Stimulated activated effector memory CD8-positive, alpha-beta T cell treated with anti-CD3 and anti-CD28 coated beads, Interleukin-12 subunit alpha, Interleukin-12 subunit beta, amount 100 ng/mL, for 72 hours (primary cell): ENCODE measurements at places on chromosomes 11 and 22.

DNA sequence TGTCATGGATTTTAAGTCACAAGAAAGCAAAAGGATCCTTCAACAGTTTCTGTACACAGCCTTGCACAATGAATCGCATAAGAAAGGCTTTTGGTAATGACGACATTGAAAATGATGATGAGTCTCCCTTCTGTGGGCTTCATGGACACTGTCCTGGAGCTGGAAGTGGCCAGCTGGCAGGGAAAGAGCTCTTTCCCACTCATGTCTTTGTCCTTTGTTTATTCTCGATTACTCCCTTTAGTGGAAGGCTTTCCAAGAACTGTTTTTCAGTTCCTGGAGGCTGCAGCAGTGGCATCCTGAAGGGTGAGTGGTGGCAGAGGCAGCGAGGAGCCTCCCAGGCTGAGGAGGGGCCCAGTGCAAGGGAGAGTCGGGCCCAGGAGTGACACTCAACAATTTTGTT, 505.2 kb downstream of the NTM start:
- no peak for DNase-seq

DNA sequence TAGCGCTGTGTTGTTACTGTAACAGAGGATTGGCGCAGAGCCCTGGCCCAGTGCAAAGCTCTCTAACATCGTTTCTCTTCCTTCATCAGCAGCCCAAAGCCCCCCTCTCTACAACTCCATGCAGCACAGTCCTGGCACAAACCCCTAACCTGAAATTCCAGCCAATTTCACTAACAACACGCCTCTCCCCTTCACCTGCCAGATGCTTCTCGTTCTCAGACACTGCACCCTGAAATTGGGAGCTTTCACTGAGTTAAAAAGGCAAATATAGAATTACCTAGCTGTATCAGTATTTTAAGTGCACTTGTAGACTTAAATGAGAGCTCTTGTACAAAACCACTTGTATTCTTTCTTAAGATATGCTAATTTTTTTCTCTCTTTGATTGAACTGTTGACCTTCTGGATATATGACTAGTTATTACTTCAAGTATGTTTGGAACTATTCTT, 16.3 kb downstream of the GRAP2 start:
- no peak for DNase-seq

GRCh38 chr22:46280999-46281623, 13.3 kb downstream of the TTC38 start:
- DNase-seq, result no peak

- DNase-seq, result no peak
These were observed 179.1 kb upstream of the E2F8 start for GRCh38 chr11:19419808-19420207.

DNA sequence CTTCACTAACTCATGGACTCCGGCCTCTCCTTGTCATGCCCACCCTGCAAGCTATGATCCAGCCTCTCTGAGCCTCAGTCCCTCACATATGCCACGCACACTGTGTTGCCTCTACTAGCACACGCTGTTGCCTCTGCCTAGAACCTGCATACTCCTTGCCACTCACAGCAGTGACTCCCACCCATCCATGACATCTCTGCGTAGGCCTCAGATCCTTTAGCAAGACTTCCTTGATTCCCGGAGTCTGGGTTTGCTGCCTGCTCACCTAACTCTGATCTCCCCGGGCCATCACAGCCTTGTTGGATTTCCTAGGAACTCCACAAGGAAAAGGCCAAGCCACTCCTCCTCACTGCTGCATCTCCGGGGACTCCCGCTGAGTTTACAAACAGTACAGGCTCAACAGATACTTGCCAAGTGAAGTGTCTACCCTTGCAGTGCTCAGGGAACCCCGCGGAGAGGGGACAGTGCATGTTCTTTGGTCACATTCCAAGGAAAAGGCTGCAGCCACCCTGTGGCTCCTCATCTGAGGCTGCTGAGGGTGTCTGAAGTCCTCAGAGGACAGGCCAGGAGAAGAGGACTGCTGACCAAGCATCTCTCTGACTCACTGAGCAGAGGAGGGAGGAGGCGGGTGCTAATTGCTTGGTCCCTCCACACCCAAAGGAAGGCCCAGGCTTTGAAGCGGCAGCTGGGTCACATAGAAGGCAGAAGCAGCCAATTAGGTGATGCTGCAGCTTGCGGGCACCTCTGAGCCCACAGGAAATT, 42.4 kb upstream of the NAV2 start:
- no peak for DNase-seq

DNA sequence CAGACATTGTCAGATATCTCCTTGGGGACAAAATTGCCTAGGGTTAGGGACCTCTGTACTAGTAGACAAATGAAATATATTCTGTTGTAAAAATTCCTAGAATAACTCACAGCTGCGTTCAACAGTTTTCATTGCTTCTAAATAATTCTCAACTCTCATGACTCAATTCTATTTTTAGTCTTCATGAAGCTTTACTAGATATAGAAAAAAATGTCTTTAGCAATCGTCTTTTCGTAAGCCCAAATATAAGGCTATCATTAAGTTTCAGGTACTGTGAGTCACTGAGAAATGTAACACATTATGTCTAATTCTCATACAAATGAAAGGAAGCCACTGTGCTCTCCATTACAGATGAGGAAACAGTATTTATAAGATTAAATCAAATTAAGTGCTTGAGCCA, 6.4 kb downstream of the MMP12 start:
- DNase-seq, result no peak

DNA sequence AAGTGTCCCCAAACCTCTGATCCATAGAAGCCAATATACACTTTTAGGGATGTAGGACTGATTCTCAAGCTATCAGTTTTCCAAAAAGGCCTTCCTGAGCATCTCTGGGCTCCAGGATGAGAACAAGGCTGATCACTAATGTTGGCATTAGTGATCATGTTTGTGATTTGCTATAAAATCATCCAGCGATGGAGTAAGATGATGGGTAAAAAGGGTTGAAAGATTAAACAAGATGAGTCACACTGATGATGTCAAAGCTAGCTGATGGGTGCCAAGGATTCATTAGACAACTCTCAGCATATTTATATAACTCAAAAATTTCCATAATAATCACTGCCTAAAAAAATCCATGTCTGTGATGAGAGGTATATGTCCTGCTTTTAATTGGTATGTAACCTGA, 42.8 kb downstream of the ZNF280B start:
- no peak for DNase-seq

DNA sequence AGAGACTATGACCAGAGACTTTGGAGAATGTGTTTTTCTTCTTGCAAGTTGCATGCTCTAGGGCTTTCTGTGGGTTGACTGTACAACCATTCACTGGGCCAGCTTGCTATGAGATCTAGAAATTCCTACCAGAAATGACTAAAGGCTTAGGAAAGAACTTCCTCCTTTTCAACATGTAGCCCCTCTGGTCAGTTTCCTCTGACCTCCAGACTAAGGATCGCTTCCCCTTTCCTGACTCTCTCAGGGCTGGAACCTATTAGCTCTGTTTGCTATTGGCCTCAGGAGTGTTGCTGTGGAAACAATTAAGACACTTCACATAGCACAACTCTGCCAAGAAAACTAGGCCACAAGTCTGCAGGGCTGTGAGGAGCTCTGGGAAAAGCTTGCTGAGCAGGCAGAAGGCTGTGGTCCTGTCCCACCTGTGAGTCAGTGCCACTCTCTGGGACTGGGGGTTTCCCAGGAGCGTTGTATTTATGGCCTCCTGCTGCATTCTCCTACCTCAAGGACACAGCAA, 10.7 kb downstream of the CRY2 start:
- no peak for DNase-seq

GRCh38 chr11:16977136-16977993, 36.8 kb downstream of the PLEKHA7 start:
- no peak for DNase-seq

GRCh38 chr22:49687333-49687732, 140.3 kb downstream of the BRD1 start:
- no peak for DNase-seq

DNA sequence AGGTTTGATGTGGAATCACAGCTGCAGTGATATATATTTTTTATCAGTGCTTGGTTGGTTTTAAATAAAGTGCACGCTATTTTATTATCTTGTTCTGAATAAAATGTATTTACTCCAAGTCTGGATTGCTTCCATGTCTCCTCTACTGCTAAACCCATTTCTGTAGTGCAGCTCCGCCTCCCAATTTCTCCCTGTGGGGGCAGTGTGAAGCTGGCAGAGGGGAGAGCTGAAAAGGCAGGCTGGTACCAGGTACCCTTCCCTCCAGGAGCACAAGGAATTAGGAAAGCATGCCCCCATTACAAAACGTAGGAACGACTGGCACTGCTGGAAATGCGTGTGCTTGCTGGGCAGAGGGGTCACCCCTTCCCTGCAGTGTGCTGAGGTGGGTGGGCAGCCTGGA, 934 bp upstream of the TMEM132A start:
- no peak for DNase-seq

- no peak for DNase-seq
These were observed 1.4 kb downstream of the CTTN start for GRCh38 chr11:70399681-70400112.

- no peak for DNase-seq
These were observed 230.3 kb downstream of the CSNK2A3 start for GRCh38 chr11:11122749-11123148.
